ENCODE measurements at places on chromosomes 12 and 14.

DNA sequence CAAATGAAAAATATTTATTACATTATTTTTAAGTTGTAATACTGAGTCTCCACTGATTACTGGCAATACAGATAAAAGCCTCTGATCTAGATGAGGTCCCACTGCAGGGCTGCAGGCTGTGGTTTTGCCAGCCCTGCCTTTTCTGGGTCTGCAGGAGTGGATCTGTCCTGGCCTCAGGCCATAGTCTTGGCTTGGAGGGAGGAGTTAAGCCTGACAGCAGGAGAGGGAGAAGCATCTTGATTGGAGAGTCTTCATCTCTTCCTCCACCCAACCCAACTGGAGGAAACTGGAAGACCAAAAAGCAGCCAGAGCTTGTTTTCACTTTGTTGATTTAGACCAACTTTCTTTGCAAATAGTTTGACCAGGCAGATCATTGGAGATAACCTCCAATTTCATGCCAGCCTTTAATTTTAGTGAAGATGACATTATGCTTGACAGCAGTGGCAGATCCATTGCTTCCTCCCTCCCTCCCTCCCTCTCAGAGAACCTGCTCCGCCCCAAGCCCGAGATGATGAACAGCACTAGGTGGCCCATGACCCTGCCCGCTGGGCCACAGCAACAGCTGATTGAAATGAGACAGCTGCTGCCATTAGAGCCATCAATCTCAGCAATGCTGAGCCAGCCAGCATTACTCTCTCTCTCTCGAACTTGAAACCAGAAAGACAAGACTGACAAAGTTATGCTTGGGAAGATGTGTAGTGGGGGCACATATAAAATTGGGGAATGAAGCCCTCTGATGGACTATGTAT is 222.4 kb downstream of the GLT1D1 start:
- no peak for DNase-seq

GRCh38 chr14:69753860-69754259 is 13.1 kb upstream of the SRSF5 start:
- no peak for DNase-seq

GRCh38 chr12:55068416-55069010 is 48.7 kb downstream of the NEUROD4 start:
- peak; percentile 69 for DNase-seq

GRCh38 chr14:54116972-54117371 is 160.3 kb upstream of the BMP4 start:
- DNase-seq, result no peak

DNA sequence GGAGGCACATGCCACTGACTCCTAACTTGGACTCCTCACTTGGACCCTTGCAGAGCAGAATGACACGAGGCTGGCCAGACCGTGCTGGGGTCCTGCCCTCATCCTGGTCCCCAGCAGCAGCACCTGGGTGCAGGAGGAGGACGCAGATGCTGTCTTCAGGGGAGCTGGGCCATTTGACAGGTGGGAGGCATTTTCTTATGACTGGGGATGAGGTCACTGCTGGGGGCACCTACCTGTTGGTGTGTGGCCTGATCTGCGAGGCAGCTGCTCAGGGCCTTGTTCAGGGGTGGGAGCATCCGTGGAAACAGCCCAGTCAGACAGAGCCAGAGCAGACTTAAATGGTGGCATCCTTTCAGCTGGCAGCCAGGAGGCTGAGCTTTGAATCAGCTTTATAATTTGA is 57.3 kb downstream of the CACNA1C start:
- DNase-seq, result no peak

DNA sequence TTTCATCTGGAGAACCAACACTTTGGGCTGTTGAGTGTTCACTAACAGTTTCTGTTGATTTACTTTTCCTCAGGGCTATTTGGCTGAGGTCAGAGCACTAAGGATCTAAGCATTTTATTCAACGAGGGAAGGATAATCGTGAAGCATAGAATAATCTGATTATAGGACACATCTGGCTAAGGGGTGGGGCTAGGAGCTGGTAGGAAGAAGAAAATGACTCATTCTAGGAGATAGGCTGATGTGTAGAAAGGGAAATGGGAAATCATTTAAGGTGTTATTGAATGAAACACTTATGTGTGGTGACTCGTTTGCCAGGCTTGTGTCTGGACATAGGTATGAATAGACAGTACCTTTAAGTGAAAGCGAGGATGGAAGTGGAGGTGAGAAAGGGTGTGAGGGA is 167.2 kb downstream of the ETNK1 start:
- peak; percentile 16 for DNase-seq

- DNase-seq, result no peak
Observed at GRCh38 chr14:76762411-76763095, 1.3 kb downstream of the VASH1 start.

GRCh38 chr14:87278415-87278814 is 714.6 kb downstream of the GALC start:
- no peak for DNase-seq

- peak; percentile 63 for DNase-seq
Observed at GRCh38 chr12:120710031-120710804, at the start of gene UNC119B. UNC119B (plus strand) TSS chr12:120710458; CDS start chr12:120710475, 17 bp downstream.

DNA sequence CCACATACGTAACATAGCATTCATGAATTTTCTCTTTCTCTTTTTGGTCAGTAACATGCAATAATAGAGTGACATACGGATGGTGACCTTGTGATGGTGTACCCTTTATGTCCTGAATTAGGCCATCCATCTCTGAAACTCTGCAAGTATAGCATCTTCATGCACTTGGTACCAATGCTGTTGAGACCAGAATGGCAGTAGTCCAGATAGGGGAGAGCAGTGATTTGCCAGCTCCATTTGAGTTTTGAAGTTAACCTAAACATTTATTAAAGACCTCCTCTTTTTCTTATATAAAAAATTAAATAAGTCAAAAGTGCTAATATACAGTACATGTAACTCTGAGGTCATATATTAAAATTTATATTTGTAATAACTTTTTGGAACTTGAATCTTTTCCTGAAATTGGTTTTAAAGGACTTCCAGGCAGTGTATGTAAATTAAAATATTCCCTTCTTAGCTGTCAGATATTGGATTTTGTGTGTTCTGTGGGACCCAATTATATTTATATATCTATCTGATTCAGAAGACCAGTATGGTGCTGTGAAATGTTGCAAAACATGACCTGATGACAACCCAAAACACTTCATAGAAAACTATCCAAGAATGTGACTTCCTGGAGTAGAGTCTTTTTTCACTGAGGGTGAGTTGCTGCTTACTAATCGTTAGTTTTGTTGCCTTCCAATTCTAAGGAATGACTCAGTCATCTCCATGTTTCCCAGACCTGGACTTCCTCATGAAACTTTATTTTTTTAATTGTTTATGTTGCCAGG is 3.5 kb downstream of the ELK3 start:
- no peak for DNase-seq

DNA sequence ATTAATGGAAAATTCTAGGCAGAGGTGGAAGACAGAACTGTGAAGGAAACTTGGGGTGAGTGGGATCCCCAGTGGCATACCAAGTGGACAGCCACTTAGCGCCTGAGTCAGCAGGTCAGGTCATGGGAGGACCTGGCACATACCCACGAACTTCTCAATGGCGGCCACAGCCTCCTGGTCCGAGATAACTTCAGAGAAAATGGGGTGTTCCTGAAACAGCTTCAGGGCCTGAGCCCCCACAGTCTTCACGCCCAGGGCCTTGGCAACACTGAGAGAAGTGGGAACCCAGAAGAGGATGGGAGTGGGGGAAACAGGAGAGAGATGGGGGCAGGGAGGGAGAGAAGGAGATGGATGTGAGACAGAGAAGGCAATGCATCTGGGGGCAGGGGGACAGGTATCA is 9.9 kb downstream of the SDS start:
- DNase-seq, result no peak

DNA sequence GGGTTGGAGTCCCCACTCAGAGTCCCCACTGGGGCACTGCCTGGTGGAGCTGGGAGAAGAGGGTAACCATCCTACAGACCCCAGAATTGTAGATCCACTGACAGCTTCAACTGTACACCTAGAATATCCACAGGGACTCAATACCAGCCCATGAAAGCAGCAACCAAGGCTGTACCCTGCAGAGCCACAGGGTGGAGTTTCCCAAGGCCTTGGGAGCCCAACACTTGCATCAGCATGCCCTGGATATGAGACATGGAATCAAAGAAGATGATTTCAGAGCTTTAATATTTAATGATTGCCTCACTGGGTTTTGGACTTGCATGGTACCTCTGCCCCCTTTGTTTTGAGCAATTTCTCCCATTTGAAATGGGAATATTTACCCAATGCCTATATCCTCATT is 80.4 kb downstream of the RASSF9 start:
- no peak for DNase-seq

DNA sequence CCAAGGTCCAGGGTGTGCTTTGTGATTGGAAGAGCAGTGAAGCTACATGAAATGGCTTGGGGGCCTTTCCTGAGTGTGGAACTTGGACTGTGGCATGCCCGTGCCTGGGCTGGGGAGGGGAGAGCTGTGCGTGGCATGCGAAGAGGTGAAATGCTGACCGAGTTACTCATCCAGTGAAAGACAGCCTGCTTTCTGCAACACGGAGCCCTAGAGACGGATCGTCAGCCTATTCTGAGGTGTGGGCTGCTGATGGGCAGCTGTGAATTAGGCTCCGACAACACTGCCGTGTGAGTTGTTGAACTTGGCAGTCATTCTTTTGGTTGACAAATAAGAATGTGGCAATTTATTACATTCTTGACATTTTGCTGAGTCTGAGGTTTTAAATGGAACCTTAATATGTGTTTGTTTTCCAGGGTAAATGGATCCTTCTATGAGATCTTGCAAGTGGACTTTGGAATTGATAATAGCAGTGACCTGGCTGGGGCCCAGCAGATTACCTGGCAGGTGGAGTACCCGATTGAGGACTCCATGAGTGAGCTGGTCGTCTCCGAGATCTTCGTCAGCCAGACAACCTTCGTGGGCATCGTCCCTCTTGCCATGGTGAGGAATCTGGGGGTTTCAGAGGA is 453.9 kb downstream of the AACS start:
- DNase-seq, result no peak

DNA sequence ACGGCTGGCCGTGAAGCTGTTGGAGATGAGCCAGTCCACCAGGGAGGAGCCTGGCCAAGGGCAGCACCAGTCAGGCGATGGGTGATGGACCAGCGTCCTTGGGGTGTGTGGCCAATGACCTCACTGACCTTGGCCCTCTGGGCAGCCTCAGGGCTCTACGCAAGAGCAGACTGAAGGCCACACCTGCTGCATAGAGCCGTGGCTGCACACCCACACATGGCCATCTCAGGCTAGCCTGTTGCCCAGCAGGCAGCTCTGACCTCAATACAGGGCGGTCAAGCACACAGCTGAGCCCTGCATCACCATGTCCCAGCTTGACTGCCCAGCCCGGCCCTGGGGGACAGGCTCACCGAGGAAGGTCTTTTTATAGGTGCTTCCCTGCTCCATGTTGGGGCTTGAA is 19.2 kb downstream of the PLEK2 start:
- no peak for DNase-seq

- no peak for DNase-seq
Observed at GRCh38 chr12:132720606-132721345, 10.1 kb downstream of the PGAM5 start.

- DNase-seq, result no peak
Observed at GRCh38 chr14:70858641-70859040, 48.6 kb upstream of the PCNX1 start.
